ENCODE measurements at places on chromosomes 11 and 22. TPM values are rescaled to one million over a fixed set of nuclear protein-coding genes. Genes with fewer than 3 reads are reported as not detected.

The CRACR2B gene
- total RNA-seq: 23.7 TPM

The TMEM25 gene
- 11.3 TPM for total RNA-seq

The APOBEC3H gene
- 42.5 TPM for total RNA-seq

The OR51E1 gene
- not detected for total RNA-seq

The GLYATL1 gene
- not detected for total RNA-seq

The GRM5 gene
- total RNA-seq: not detected

The GLB1L3 gene
- total RNA-seq: 7.8 TPM
